ENCODE measurements at places on chromosomes 12 and 14. TPM values are rescaled to one million over a fixed set of nuclear protein-coding genes. Genes with fewer than 3 reads are reported as not detected.

SRGAP1 gene
- 10.6 TPM for total RNA-seq

DNA sequence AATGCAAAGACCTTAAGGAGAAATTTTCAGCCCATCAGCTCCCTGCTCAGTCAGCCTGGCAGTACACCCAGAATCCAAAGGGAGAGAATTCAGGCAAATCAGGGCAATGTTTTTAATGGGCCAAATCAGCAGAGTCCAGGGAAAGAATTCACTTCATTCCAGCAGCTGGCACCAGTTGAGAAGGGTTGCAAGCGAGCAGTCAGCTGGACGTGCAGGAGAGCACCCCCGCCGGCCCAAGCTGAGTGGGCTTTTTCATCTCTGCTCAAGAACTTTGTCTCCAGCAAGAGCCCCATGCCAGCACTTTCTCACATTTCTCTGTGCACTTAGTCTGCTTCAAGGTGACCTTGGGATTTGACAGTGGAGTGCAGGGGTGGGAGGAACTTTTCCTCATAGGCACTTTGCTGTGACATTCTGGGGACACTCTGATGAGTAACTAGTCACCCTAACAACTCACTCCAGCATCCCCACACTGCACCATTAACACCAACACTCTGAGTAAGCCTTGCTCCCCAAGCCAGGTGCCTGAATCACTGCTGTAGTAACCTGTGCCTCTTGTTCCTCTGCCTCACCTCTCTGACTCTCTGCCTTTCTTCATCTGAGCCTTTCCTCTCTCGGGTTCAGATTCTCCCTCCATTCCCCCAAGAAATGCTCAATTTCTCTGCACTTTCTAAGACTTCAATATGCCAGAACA, 2.2 kb downstream of the ENDOU start:
- H3K4me3 ChIP-seq, result no peak overlapping the region
- no peaks in the 10 kb centered on the region for H3K36me3 ChIP-seq
- no peak for DNase-seq
- no peak overlapping the region for H3K27ac ChIP-seq
- H3K4me1 ChIP-seq, result no peaks in the 10 kb centered on the region

- peak; percentile 7 for DNase-seq
- H3K4me1 ChIP-seq, result no peaks in the 10 kb centered on the region
- no peak overlapping the region for H3K4me3 ChIP-seq
- no peak overlapping the region for H3K27ac ChIP-seq
Measured at GRCh38 chr14:96058576-96059200, 19.5 kb downstream of the C14orf132 start.

GRCh38 chr14:34965912-34966311, 16.9 kb upstream of the SRP54 start:
- H3K4me3 ChIP-seq, result no peak overlapping the region
- no peak overlapping the region for H3K27ac ChIP-seq
- H3K27me3 ChIP-seq, result no peaks in the 10 kb centered on the region
- no peaks in the 10 kb centered on the region for H3K36me3 ChIP-seq

DNA sequence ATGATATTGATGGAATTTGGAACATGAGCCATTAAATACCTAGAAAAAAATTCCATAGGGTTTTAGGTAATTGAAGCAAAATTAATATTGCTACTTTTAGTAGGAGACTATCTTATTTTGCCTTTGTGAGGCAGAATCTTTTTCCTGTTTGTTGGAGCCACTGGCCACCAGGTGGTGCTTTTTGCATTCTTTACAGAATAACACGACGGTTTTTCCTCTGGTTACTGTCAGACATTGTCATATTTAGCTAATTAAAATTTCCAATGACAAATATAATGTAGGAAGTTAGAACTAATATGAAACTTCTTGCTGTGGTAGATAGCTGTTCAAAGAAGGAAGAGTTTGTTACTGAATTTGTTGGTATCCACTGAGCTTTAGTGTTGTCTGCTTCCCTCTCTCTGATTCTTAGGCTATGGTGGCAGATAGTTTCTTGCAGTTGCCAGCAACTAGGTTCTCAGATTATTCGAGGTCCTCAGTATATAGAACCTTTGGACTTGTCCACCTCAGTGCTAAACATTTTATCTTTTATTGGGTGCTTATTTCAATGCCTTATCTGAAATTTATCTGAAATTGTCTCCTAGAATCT, 25.7 kb downstream of the RAB21 start:
- H3K27ac ChIP-seq, result no peak overlapping the region
- no peak overlapping the region for H3K4me3 ChIP-seq
- no peaks in the 10 kb centered on the region for H3K27me3 ChIP-seq

- peaks cover 12% of the 10 kb centered on the region for H3K4me1 ChIP-seq
- H3K27me3 ChIP-seq, result no peaks in the 10 kb centered on the region
- H3K4me3 ChIP-seq, result no peak overlapping the region
- no peaks in the 10 kb centered on the region for H3K36me3 ChIP-seq
Measured at GRCh38 chr14:104294628-104294982, 156.2 kb downstream of the KIF26A start.

DNA sequence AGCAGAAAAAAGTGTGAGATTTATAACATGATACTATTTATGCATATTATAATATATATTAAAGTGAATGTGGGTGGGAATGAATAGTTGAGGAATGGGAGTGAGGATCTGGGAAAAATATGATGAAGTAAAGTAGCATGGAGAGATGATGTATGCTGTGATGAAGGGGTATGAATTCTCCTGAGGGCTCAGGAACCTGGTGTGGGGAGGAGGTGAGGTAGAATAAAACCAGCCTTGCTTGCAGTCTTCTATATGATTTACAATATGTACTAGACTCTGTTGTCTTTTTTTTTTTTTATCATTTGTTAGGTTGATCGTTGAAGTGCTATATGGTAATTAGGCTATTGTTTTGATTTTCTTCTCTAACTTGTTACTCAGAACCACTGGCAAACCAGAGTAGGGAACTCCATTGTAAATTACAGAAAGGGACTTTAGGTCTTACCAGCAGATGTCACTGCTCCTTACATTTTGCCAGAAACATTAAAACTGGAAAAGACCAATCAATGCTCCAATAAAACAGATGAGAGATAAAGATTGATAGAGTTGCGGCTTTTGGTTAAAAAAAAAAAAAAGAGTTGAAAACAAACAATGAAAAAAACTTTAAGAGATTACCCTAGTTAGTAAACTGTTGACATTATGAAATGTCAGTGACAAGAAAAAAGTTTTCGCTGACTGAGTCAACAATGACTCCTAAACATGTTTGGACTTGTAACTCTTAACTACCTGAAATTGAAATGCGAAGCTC, 39.9 kb downstream of the ATL1 start:
- peak overlapping the region; percentile 41 for H3K27ac ChIP-seq
- H3K4me3 ChIP-seq, result no peak overlapping the region
- no peak for DNase-seq
- H3K27me3 ChIP-seq, result no peaks in the 10 kb centered on the region

DNA sequence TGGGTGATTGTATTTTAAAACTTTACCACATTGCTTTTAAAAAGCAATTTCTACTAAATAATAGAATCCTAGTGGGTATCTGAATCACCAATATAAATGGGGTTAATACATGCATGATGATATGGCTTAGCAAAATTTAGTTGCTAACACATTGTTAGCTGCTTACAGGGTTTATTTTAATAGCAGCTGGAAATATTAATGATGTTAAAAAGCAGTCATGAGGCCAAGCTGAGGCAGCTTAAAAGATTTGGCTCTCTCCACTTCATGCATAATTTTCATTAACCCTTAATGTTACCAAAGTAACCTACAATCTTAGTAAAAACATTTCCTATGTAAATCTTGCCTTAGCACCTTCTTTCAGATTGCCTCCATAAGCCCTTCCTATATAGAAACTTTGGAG, 49.2 kb upstream of the CNOT2 start:
- no peak for DNase-seq
- no peak overlapping the region for H3K27ac ChIP-seq
- no peak overlapping the region for H3K4me3 ChIP-seq
- H3K27me3 ChIP-seq, result no peaks in the 10 kb centered on the region
- H3K36me3 ChIP-seq, result no peaks in the 10 kb centered on the region

DNA sequence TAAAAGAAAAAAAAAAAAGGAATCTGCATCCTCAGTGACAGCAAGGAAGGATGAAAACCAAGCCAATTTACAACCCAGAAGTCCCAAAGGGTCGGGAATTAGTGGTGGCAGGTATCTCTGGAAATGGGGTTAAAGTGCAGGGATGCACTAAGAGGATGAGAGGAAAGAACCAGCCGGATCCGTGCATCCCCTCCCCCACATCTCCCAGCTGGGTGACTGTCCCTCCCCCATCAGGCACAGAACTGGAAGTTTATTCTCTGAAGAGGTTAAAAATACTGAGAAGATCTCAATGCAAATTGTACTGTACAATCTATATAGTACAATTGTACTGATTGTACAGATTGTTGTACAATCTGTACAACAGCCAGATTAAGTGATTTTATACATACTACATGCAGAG, 15.4 kb downstream of the CLMN start:
- H3K4me3 ChIP-seq, result no peak overlapping the region
- H3K36me3 ChIP-seq, result no peaks in the 10 kb centered on the region
- H3K4me1 ChIP-seq, result peaks cover 56% of the 10 kb centered on the region
- no peaks in the 10 kb centered on the region for H3K27me3 ChIP-seq
- no peak overlapping the region for H3K27ac ChIP-seq

- H3K4me1 ChIP-seq, result no peaks in the 10 kb centered on the region
- no peak for DNase-seq
- no peaks in the 10 kb centered on the region for H3K27me3 ChIP-seq
Measured at GRCh38 chr12:4178424-4179170, 95.0 kb upstream of the CCND2 start.

DNA sequence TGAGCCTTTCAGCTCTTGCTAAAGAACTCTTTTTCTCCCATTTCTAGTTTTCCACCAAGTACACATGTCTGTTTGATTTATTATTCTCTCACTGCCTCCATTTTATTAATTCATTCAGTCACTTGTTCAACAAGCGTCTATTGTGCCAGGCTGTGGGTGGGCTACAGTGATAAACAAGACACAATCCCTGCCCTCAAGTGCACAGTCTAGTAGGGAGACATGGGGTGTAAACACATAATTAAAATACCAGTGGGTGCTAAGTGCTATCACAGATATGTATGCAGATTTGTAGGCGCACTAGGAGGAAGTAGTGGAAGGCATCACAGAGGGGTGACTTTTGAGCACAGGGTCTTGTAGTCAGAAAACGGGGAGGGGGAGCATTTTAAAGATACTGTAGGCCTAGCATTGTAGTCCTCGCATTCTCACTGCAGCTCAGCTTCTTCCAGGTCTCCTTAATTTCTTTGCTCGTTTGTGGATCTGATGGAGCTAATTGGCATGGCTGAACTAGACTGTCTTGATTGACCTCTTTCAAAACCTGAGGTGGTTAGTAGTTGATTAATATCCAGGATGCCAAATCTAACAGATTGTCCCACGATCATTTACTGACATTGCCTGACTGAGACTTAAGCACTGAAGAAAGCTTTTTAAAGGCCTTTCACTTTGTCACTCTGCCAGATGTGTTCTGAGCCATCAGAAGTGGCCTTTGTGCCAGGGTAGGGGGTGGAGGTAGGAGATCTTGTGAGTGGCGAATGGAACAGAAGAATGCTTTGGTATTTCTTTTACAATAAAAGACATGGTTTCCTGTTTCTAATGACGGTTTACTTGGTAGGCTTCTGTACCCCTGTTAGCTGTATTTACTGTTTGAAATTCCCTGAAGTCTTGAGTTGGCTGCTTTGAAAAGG, 116.9 kb downstream of the DIP2B start:
- no peaks in the 10 kb centered on the region for H3K27me3 ChIP-seq
- no peak overlapping the region for H3K27ac ChIP-seq
- no peak for DNase-seq
- H3K4me1 ChIP-seq, result peaks cover 16% of the 10 kb centered on the region
- no peak overlapping the region for H3K4me3 ChIP-seq

DNA sequence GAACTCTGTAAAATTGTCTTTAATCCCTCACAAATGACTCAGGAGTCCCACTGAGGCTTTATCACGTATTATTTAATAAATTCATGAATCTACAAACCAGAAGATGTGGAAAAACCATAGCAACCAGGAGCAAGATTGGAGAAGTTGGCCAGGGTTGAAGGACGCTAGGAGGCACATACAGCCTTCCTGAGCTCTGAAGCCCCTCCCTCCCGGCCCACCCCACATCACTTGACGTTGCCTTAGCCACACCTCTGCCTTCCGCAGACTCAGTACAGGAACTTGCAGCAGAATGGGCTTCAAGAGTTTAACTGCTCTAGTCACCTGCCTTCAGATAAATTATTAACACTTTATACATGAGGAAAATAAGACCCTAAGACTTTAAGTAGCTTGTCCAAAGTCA, 33.9 kb downstream of the SLC35F4 start:
- H3K27ac ChIP-seq, result no peak overlapping the region
- no peak for DNase-seq
- H3K4me3 ChIP-seq, result no peak overlapping the region
- no peaks in the 10 kb centered on the region for H3K4me1 ChIP-seq
- H3K36me3 ChIP-seq, result no peaks in the 10 kb centered on the region
- no peaks in the 10 kb centered on the region for H3K27me3 ChIP-seq

DNA sequence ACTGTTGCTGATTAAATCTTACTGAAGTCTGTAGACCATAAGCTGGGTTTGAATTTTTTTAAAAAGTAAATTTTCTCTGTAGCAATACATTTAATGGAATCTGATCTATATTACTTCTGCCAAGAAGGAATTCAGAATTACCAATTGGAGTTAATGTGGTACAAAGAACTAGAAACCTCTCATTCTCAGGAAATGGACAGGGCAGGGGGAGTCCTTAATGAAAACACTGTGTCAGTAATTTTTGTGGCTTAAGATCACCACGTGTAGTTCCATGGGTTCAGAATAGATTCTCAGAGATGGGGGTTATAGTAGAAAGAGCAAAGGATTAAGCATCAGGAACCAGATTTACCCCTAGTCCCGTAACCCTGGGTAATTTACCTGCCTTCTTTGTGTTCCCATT, 30.3 kb downstream of the FBXL14 start:
- no peaks in the 10 kb centered on the region for H3K36me3 ChIP-seq
- H3K27ac ChIP-seq, result no peak overlapping the region
- no peaks in the 10 kb centered on the region for H3K4me1 ChIP-seq

DNA sequence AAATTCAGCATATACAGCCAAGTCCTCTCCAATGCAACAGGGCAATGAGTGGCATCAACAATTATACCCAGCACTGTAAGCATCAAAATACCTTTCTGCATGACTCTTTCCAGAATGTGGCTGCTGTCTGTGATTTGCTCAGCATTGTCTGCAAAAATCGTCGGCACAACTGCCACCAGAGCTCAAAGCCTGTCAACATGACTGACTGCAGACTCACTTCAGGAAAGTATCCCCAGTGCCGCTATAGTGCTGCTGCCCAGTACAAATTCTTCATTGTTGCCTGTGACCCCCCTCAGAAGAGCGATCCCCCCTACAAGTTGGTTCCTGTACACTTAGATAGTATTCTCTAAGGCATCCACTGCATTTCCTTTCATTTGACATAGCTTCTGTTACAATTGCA, 735 bp downstream of the RNASE6 start:
- no peaks in the 10 kb centered on the region for H3K4me1 ChIP-seq
- no peak for DNase-seq
- no peaks in the 10 kb centered on the region for H3K27me3 ChIP-seq
- H3K36me3 ChIP-seq, result no peaks in the 10 kb centered on the region

CCDC175 gene
- not detected for total RNA-seq
